HAP-1 (cell line): ENCODE measurements at places on chromosomes 13 and 19.
A peak's percentile ranks its signal among the peaks of the same experiment; 100 is the strongest.

DNA sequence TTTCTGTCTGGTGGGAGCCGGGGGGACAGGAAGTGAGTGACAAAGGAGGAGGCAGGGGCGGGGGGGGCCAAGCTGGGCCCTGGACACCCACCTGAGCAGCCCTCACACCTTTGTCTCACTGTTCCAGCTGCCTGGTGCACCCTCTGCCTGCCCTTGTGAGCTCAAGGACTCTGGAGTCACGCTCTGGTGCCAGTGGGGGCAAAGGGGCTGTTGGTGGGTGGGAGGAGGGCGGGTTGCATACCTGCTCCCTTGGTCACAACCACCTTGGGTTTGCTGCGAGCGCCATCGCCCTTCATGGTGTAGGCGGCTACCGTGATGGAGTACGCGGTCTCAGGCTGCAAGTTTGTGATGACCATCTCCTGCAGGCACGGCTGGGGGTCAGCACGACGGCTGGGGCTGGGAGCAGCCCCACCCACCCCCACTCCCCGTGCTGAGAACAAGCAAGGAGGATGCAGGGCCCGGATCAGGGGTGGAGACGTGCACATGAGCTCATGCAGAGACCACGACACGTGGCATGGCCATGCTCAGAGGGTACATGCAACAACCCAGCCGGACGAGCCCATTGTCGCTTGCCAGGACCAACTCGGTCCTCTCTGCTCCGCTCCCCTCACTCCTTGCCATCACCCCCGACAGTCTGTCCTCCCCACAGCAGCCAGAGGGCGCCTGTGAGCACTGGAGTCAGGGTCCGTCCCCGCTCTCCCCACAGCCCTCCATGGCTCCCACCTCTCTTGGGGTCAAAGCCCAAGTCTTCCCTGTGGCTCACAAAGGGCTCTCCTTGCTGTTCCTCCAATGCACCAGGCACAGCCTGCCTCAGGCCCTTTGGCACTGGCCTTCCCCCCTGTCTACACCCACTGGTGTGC is 114.9 kb downstream of the PTPRS start:
- DNase-seq: no peak

GRCh38 chr13:97276862-97277269 is 54.7 kb downstream of the MBNL2 start:
- DNase-seq: no peak

DNA sequence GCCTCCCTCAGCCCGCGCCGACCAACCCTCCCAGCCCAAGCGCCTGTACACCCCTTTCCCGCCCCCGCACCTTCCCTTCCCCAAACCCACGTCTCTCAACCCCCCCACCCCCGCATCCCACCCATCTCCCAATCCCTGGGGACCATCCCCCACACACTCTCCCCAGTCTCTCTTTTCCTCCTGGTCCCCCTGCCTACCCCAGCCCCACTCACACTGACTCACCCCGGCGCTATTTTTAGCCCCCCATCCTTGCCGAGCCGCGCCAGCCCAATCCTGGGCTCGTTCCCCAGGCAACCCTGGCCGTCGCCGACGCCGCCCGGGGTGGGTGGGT is 11.7 kb downstream of the CIC start:
- DNase-seq: no peak

DNA sequence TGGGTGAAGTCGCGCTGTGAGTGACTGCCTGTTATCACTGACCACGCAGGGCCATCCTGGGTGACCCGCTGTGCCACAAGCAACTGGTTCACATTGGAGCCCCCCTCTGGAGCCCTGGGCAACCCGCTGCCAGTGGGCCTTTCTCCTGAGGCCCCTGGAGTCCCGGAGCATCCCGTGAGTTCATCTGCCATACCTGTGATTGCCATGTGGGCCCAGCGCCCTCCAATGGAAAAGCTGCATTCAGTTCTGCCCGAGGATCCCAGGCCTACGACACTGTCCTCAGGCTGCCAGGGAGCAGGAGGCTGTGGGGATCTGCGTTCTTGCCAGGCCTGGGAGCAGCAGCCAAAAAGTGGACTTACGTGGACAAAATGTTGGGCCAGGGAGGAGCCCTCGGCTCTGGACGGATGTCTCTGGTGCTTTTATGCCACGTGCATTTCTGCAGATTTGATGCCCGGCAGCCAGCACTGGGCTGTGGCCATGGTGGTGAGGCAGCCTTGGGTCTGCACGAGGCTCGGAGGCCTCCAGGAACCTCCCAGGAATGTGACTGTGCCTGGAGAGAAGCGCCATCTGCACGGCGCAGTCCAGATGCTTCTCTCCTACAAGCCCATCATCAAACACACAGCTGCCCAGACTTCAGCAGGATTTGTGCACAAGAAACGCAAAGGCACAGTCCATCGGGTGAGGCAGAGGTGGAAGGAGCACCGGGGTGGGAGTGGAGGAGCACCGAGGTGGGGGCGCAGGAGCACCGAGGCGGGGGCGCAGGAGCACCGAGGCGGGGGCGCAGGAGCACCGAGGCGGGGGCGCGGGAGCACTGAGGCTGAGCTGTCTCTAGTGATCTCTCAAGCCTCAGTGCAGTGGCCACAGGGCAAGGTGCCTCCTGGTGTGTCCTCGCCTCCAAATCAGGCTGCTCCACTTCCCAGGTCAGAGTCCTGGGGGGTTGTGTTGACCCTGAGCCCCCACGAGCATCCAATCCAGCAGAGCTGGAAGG is 44.0 kb downstream of the C13orf46 start:
- no peak for DNase-seq

GRCh38 chr19:5977785-5978605 is at the start of gene RANBP3:
TSS of gene RANBP3 (minus strand) at chr19:5978140. CDS start at chr19:5978082, 58 bp downstream.
- DNase-seq: peak; percentile 97

DNA sequence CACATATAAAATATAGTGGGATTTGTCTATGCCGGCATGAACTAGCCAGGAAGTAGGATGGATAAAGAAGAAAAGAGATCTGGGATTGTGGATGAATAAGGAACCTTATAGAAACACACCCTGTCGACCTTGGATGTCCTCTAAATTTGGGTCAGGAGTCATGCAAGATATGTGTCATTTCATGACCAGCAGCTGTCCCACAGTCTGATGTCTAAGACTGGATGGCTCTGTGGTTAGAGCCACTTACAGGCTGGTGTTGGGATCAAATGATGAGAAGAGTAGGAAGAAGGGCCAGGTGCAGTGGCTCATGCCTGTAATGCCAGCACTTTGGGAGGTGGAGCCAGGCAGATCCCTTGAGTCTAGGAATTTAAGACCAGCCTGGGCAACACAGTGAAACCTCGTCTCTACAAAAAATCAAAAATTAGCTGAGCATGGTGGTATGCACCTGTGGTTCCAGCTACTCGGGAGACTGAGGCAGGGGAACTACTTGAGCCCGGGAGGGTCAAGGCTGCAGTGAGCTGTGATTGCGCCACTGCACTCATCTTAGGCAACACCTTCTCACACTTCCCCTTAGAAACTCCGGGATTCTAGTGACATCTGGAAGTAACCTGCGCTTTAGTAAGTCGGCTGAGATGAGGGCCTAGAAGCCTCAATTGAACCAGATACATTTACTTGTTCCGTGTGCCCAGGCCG is 30.8 kb downstream of the TMED1 start:
- DNase-seq: no peak

DNA sequence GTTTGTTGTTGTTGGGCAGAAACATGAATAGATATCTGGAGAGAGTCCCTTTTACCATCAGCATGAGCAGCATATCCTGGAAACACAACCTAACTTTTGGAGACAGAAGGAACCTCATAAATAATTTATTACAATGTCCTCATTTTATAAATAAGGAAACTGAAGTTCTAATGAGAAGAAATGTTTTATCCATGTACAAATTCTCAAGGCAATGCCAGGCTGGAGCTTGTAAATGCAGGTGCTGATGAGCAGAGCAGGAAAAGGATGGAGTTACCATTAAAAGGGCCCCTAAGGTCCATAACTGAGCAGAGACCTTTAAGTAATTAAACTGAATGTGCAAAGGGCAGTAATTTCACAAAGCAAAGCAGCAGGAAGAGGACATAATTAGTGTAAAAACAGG is 17.3 kb downstream of the LCP1 start:
- DNase-seq: no peak

DNA sequence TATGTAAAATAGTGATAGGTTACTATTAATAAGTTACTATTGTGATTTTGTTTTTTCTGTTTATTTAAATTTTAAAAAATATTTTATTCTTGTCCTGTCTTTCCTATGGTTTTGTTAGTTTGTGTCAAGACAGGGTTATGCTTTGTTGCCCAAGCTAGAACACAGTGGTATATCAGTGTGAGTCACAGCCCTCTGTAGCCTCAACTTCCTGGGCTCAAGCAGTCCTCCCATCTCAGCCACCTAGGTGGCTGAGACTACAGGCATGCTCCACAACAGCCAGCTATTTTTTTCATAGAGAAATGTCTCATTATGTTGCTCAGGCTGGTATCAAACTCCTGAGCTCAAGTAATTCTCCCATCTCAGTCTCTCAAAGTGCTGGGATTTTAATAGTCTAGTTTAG is 99.5 kb downstream of the ZNF675 start:
- no peak for DNase-seq

DNA sequence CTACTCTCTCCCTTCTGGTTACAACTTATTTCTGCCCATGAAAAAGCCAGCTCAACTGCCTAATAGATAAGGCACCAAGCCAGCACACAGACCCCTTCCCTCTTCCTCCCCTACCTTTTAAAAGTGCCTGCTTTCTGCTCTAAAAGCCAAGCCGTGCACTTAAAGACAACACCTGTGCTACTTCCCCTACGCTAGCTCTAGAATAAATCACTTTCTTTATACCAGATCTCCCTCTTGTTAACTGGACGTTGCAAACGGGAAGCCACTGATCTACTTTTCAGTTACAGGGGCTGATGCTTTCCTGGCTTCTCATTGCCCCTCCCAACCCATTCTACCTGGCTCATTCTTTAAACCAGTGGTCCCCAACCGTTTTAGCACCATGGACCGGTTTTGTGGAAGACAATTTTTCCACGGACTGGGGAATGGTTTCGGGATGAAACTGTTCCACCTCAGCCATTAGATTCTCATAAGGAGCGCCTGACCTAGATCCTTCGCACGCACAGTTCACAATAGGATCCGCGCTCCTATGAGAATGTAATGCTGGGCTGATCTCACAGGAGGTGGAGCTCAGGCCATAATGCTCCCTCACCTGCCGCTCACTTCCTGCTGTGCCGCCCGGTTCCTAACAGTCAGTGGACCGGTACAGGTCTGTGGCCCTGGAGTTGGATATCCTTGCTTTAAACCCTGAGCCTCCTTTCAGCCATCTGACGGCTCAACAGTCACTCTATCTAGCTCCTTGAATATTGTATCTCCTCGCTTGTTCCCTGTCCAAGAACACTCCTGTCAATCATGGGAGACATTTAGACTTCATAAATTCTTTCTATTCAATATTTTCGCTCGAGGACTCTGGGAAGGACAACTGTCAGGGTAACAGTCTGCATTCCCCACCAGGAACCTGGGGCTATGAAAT is 841 bp upstream of the ZNF223 start:
- DNase-seq: no peak

GRCh38 chr13:40345149-40345514 is 321.3 kb downstream of the FOXO1 start:
- no peak for DNase-seq

GRCh38 chr13:67259208-67259607 is 29.1 kb upstream of the PCDH9 start:
- DNase-seq: no peak

DNA sequence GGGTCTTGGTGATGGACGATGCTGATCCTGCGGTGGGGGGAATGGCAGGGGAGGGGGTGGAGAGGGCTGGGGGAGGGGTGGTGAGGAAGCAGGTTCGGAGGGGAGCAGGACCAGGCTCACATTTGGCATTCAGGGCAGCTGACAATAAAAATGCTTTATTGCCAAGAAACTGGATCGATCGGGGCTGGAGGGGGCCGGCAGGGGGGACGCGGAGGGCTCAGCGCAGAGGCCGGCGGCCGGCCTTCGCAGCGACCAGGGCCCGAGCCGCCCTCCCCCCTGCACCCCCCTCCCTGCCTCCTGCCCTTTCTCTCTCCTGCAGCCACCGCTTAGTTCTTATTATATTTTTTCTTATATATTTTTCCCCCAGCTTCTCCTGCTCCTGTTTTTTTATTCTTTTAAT is 18.1 kb upstream of the POU2F2 start:
- DNase-seq: no peak

DNA sequence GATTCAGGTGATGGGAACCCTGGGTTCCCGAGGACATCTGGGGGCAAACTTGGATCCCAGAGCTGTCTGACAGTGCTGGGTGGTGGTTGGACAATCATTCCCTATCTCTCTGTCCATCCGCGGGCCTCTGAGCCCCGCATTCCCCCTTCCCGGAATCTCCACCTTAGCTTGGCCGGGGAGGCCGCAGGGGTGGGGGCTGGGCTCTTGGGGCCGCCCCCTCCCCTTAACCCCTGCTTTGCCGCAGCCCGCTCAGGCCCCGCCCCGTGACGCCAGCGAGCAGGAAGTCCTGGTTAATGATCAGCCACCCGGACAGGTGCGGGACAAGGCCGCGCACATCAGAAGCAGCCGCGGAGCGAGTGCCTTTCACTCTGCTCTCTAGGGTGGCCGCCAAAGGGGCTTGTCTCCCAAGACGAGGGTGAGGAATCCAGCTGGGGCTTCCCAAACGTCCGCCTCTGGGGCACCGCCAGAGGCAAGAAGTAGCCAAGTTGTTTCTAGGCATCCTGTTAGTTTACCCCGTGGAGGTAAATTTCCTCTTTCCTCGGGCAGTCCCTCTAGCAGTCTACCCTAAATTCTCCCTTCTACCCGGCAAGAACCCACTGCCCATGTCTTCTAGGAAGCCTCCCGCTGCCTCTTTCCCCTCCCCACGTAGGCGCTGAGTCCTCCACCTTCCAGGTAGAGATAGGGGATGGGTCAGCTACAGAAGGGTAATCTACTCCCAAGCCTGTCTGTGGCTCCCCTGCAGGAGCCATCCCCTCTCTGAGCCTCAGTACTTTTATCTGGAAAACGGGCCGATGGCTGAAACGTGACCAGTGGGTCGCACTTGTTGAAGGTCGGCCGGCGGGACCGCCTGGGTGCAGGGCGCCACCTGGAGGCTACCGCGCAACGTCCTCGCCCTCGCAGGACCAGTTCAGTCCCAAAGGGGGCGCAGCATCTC is 3.0 kb downstream of the IRF2BP1 start:
- DNase-seq: peak; percentile 91
